Right cardiac atrium (tissue), 5 donors: ENCODE measurements at places on chromosomes 3 and 15. TPM values are rescaled to one million over a fixed set of nuclear protein-coding genes. Genes with fewer than 3 reads are reported as not detected.

- no peak for DNase-seq
These were observed 37.6 kb downstream of the GMPS start for GRCh38 chr3:155908086-155908485.

DNA sequence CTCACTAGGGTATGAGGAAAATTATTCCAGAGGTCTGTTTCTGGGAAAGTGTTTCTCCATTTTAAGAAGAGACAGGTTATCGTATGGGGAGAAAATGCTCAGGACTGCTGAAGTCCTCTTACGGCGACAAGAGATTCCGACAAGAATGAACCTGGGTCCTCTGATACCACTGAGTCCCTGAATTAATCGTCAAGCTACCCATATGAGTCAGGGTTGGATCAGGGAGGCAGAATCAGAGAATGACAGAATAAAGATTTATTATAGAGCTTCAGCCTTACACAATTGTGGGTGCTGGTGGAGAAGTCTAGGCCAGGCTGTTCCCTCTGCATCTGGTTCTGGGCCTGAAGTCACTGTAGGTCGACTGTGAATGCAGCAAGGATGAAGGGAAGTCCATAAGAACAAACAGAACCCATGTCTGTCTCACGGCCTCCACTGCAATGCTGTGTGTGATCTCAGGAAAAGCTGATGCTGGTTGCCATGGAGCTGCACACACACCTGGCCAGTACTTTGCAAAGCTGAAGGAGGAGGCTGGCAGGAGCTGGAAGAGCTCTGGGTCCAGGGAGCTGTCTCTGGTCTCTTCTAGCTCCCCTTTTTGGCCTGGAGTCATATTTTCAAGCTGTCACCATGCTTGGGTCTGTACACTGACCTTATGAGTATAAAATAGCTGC lies 83.9 kb downstream of the HHLA2 start:
- no peak for DNase-seq

GRCh38 chr3:45548681-45549075 lies 45.9 kb upstream of the LIMD1 start:
- DNase-seq, result no peak

GRCh38 chr3:193928354-193929209 lies 207.4 kb upstream of the HES1 start:
- DNase-seq, result no peak

DNA sequence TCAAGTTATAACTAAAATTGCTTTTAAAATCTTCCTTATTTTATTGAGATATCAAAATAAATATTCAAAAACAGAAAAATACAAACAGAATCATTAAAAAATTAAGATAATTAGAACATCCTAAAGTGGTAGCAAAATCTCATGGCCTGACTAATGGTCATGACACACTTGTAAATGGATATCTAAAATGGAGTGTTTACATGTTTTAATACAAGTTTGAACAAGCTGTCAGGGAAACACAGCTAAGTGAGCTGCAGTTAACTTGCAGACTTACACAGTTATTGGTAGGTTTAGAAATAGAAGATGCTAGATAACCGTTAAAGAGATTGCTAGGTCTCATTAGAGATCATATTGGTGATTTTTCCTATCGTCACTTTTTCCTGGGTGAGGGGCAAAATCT lies 242.3 kb downstream of the LPP start:
- DNase-seq, result no peak

DNA sequence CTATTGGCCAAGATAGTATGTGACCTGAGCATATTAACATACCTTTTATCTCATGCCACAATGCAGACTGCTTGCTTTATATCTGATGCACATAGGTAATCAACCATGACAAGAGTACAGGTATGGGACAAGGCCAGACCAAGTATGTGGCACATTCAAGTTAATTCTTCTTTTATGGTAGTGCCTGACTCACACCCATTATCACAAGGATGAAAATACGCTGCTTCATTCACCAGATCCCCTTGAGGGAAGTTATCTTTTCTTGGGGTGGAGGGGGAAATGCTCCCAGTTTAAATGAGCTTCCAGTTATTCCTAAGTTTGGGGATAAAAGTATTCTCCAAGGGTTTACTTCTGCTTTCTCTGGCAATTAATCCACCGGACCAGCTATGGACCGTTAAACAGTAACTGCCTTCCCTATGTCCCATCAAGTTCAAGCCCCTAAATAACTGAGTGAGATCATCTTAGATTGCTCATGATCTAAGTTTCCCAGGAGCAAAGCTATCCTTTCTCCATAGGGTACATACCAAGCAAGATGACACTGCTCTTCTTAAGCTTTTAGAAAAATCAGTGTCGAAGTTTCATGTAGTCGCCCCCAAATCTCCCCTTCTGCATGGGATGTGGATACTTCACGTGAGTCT lies 1.9 kb downstream of the COL8A1 start:
- DNase-seq, result no peak

- DNase-seq, result no peak
These were observed 77.2 kb downstream of the CD200R1L start for GRCh38 chr3:112769286-112769978.

GRCh38 chr15:58764468-58764867 lies 6.6 kb upstream of the MINDY2 start:
- DNase-seq, result no peak

DNA sequence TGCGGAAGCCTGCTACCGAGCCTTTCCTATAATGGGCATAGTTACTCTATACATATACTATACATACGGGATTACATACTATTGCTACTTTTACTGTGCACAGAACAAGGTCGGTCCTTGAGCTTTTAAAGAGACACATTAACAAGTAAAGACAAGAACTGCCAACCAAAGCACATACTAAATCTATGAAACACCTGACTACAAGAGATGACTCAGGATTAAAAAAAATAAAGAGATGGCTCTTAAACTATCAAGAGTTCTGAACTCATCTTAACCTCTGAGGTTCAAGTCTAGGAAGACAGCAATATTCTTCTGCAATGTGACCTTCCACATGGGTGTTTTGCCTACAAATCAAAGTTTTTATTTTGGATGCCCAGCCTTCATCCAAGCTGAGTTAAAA lies 106.8 kb downstream of the TNIK start:
- no peak for DNase-seq

- DNase-seq, result no peak
These were observed 41.4 kb downstream of the SCAPER start for GRCh38 chr15:76863693-76864092.

DNA sequence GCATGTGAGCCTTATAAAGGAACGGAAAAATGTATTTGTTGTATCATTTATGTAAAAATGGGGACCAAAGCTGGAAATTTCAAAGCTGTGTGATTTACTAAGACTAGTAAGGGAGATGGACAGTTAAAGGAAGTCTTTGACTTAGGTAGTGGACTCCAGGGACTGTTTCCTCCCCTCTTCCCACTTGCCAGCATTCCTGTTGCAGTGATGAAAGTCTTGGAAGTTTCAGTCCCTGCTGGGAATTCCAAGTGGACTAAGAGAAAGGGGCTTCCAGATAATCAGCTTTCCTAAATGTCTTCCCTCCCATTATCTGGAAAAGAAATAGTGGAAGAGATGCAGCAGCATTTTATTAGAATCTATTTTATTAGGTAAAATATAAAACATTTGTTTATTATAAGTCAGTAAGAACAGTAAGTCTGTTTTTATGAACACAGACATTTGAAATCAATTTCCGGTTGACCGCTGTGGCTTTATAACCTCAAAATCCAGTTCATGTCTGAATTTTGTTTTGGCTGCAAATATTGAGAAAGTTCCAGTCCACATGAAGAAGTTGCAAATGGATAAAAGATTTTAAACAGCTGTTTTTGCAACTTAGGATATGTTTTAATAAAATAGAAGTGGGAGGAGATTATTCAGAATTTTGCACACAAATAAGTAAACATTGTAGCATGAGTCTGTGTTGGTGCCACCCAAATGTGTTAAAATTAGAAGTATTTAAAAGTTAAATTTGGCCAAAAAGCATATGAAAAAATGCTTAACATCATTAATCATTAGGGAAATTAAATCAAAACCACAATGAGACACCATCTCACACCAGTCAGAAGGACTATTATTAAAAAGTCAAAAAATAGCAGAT lies 141.8 kb downstream of the IL20RB start:
- no peak for DNase-seq

DNA sequence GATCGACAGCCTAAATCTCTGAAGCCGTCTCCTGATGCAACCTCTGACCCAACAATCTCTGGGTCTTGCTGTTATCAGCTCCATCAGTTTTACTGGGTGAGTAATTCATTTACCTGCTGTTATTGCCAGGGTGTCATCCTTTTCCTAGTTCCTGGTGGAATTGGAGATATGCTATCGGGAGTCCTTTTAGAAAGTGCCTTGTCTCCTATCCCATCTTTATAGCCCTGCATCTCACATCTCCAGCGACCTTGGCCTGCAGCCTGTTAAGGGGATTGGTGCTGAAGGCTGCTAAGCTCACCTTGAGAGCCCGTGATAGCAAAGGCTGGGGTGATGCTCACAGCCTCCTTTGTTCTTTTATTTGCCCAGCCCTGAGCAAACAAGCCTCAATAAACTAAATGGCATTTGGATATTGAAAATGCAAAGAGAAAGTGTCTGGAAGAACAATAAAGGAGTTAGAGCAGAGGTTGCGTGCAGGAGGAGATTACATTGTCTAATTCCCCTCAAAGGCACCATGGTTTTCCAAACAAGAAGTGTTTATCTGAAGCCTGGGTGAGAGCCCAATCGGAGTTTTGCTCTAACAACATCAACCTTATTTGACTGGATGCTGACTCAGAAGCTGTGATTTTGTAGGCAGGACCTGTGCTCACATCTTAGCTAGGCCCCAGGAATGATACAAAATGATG lies 101.8 kb downstream of the RPLP1 start:
- DNase-seq, result no peak

GRCh38 chr3:152564459-152564858 lies 270.5 kb upstream of the P2RY1 start:
- DNase-seq, result no peak

DNA sequence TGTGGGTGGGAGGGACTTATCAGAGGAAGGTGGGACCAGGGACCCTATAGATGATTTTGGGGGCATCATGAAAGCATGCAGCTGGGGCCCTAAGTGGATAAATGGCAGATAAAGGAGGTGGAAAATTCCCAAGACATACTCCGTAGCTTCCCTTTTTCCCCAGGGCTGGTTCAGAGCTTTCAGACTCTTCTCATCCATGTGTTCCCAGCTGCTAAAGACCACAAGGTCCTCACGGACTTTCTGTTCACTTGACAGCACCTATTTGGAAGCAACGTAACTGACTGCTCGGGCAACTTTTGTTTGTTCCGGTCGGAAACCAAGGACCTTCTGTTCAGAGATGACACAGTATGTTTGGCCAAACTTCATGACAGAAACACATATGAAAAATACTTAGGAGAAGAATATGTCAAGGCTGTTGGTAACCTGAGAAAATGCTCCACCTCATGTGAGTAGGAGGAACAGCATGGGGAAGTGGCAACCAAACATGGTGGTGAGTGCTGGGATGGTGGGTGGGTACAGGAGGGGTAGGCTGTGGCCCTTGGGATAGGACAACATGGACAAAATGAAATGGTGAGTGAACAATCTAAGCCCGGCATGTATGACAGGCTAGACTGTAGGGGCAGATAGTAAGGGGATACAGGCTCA lies 28.7 kb upstream of the SRPRB start:
- DNase-seq, result no peak

DNA sequence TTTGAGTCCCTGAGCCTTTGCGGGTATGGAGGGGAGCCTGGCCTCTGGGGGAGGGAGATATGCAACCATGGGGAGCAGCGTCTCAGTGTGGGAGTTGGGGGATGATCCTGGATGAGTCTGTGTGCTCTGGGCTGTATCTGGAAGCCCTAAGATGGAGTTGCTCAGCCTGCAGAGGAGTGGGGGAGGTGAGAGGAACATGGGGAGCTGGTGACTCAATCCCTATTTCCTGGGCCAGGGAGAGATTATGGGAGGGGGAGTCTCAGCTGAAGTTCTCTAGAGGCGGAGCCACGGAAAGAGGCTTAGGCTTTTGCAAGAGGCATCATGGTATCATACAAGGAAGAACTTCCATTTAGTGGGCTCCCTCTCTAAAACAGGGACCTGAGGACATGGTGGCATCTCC lies 59.5 kb upstream of the TMEM115 start:
- DNase-seq, result no peak

DNA sequence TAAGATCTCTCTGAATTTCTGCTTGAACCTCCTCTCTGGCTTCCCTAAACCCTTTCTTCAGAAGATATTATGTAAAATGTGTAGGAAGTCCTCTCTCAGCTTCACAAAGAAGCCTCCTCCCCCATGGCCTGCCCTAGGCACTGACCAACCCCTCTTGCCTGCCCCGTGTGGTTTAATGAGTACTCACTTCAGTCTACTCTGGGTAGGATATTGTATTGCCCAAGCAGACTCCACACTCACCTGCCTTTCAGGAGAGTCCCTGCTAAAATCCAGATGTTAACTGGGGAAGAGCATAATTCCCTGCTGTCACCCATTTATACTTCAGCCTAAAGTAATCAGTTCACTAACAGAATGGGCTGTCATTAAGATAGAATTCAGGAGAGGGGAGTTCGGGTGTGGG lies 2.6 kb upstream of the AGBL1 start:
- no peak for DNase-seq

DNA sequence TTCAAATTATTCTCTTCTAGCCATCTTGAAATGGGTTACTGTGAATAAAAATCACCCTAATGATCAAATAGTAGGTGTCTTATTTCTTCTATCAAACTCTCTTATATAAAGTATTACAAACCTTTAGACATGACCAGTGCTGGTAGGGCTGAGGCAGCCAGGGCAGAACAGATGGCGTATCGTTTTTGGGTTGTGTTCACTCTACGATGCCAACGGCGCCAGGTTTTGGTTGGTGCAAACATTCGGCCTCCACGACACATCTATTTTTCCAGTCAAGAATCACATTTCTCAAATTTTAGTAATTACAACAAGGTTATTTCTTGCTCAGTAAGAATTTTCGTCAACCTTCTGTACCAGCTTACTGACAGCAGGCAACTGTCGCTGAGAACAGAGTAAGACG lies 2.2 kb downstream of the RPL4 start:
- DNase-seq, result no peak

GRCh38 chr3:52429031-52429430 lies 15.9 kb downstream of the SEMA3G start:
- no peak for DNase-seq

DNA sequence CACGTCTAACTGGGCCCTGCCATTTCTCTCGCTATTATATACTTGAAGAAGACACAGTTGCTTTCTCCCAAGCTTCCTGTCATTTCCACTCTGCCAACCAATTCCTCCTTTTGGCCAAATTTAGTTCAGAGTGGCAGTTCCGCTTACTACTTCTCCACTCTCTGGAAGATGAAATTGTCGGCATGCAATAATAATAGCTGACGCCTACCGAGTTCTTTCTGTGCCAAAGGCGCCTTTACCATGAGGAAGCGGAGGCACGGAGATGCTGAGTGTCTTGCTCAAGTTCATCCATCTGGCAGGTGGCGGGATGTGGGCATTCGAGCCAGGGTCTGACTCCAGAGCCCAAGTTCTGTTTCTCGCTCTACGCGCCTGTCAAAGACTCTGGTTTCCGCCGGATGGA lies 14.6 kb upstream of the NRROS start:
- DNase-seq, result peak; percentile 40

GRCh38 chr15:68725736-68726135 lies 95.0 kb downstream of the ANP32A start:
- peak; percentile 67 for DNase-seq

- no peak for DNase-seq
These were observed 379.3 kb upstream of the CBLB start for GRCh38 chr3:106247902-106248684.

SCG5 gene
- total RNA-seq, result not detected

PLA2G4E gene
- 0.26 TPM for total RNA-seq

MUC20 gene
- 0.86 TPM for total RNA-seq

C3orf18 gene
- total RNA-seq, result 27.2 TPM

PDIA5 gene
- 8.8 TPM for total RNA-seq

RBP2 gene
- not detected for total RNA-seq

CD96 gene
- total RNA-seq, result 0.44 TPM

CTXN2 gene
- not detected for total RNA-seq

MUC4 gene
- not detected for total RNA-seq

XCR1 gene
- not detected for total RNA-seq
